ENCODE measurements at places on chromosomes 2 and 18.

DNA sequence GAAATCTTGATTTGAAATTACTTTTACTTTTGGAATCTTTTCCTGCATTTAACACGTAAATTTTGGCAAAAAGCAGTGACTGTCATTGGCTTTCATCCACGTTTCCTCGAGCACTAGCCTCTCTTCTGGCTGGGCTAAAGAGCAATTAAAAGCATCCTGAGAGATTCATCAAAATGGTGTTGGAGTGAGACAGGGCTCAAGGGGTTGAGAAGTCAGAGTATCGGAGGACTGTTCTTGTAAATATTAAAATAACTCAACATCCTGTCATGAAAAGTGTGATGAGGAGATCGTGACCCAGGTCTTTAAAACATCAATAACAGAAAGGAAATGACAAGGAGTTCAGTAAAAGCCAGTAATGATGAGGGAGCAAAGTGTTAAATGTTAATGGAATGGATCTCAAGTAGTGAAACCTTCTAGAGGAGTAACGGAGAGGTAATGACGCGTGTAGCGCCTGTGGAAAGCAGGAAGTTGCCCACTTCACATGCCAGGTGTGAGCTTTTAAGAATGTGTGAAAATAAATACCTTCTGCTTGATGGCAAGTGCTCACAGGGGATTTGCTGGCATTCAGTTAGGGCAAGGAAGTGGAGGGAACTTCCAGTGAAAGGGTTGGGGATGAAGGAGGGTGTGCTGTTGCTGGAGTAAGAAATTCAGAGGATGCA, 754.4 kb downstream of the ADCYAP1 start:
- no peak for DNase-seq

- DNase-seq = no peak
Observed at GRCh38 chr2:160387558-160388262, 105.9 kb downstream of the RBMS1 start.

GRCh38 chr2:46893269-46893939, 22.2 kb downstream of the MCFD2 start:
- no peak for DNase-seq

DNA sequence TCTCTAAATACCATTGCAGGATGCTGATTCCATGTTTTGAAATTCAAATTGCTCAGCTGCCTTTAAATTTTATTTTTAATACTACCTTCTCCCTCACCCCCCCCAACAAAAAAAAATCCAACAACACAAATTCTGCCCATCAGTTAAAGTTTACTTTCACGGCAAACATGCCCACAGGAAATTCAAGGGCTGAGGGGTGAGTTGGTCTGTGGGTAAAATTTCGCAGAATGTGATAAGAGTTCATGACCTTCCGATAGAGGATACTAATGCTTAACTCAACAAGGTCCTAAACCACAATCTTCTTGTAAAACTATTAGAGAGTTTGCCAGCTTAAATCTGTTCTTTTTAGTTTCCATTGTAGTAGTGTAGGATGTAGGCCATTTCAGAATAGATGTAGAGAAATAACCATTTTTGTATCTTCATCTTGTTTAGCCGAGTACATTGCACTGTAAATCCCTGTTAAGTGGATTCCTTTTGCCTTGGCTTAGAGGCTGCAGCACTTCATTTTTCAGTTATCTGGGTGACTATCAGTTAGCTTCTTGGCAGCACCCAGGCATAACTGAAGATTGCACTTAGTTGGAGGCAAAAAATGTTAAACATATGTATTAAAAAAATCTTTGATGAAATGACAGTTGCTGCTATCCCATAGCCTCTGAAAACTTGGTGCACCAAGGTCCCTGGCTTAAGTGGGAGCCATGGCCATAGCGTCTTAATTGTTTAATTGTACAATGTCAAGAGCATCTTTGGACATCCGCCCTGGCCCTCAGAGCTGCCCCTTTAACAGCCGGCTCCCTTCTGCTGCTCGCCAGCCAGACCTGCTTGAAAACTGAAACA, 232.3 kb downstream of the HAUS1 start:
- no peak for DNase-seq

DNA sequence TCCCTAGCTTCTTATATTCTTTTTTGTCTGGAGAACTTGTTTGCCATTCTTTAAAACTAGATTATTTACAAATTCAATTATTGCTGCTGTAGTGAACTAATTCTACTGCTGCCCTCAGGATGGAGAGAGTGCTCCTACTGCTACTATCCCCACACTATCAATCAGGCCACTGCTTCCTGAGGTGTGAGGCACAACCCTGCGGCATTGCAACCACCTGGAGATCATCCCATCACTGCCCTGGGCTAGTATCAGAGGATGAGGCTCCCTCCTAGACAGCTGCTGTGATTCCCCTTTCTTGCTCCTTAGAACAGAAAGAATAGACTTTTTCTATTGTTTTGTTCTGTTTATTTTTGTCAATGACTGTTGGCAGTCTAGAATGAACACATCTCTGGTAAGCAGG, 146.6 kb downstream of the CDH19 start:
- no peak for DNase-seq
